ENCODE measurements at places on chromosomes 1 and 21. TPM values are rescaled to one million over a fixed set of nuclear protein-coding genes. Genes with fewer than 3 reads are reported as not detected.

The AKR7A3 gene
- total RNA-seq: 1.5 TPM

- DNase-seq: no peak
Observed at GRCh38 chr1:110734133-110734680, 59.5 kb upstream of the KCNA3 start.

- DNase-seq: no peak
Observed at GRCh38 chr1:116711263-116711840, 42.9 kb upstream of the CD2 start.

- no peak for DNase-seq
Observed at GRCh38 chr1:199282751-199283305, 644.0 kb downstream of the PTPRC start.

DNA sequence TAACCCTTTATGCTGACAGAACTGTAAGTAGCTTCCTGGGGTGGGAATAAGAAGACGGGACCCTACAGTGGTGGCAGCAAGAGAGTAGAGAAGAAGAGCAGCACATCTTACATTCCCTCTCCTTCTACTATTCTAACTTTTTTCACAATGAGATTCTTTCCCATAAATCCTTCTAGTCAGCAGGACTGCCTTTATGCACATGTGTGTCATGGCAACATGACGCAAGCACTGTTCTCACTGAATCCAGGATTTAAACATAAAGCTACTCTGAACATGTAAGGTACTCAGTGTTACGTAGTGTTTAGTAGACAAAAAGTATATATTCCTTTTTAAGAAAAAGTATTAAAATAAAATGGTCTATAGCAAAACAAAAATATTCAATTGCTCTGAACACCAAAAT lies 309.7 kb upstream of the LYPLAL1 start:
- DNase-seq: no peak

The CC2D1B gene
- 38.4 TPM for total RNA-seq

The CNIH3 gene
- 1.4 TPM for total RNA-seq
